PC-3 (cell line): ENCODE measurements at places on chromosomes 2 and 18.

GRCh38 chr18:48161191-48161910 lies 230.9 kb upstream of the SMAD2 start:
- DNase-seq, result peak; percentile 62

- DNase-seq, result no peak
These were observed 44.4 kb downstream of the TFPI start for GRCh38 chr2:187509667-187510417.

DNA sequence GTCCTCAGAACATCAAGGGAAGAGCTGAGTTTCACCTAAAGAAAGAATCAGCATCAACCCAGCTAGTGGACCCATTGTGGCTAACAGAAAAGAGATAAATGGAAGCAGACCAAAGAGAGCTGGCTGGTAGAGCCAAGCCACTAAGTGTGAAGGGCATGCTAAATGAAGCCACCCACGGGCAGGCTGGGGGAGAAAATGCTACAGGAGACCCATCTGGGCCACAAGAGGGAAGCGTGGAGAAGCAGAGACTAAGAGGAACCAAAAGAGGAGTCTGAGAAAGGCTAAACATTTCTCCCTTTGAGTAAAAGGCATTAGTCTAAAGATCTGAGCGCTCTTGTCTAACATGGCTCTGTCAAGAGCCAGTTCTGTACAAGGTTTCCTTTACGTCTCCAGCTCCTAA lies 15.8 kb downstream of the CWC22 start:
- peak; percentile 21 for DNase-seq

GRCh38 chr2:167186465-167186864 lies 298.2 kb downstream of the XIRP2 start:
- no peak for DNase-seq

DNA sequence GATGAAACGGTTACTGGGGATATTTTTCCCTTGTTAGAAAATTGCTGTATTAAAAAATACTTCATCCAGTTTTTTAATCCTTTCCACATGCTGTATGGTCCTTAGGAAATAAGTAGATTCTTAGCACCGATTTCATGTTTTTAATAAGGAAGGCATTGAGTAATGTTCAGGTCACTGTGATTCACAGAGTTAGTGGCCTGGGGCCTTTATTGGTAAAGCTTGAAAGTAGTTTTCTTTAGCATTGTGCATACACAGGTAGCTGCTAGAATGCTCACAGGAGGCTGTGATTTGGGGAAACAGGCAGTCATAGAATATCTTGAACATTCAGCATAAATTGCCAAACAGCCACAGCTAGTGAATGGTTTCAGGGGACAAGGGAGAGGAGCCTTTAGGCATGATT lies 79.8 kb downstream of the XRCC5 start:
- DNase-seq, result peak; percentile 48

- DNase-seq, result no peak
These were observed 52.4 kb upstream of the ZNF385B start for GRCh38 chr2:179913809-179914208.

DNA sequence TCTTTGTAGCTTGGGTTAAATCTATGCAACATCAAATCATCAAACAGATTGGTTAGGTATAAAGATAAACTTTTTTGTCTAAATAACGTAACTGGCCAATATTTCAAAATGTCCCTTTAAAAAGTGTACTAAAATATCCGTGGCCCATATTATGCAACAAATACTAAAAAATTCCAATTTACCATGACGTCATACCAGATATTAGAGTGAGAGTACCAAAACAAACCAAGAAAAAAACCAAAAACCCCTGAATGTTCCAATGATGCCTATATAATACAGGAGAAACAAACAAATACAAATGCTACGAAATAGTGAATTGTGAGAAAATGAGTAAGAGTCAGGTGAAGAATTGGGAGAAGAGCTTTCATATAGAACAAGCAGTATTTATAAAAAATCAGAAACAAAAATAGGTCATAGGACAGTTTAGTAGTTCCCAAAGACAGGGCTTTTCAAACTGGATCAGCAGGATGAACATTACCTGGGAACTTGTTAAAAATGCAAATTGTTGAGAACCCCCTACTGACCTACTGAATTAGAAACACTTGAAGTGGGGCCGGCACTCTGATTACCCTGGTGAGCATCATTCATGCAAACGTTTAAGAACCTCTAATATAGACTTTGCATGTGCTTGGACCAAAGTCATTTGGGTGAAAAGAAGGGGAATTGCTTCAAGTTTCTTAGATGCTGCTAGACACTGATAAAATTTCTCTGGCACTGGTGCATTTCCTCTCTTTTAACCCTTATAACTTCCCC lies 753.7 kb downstream of the DSC3 start:
- no peak for DNase-seq

DNA sequence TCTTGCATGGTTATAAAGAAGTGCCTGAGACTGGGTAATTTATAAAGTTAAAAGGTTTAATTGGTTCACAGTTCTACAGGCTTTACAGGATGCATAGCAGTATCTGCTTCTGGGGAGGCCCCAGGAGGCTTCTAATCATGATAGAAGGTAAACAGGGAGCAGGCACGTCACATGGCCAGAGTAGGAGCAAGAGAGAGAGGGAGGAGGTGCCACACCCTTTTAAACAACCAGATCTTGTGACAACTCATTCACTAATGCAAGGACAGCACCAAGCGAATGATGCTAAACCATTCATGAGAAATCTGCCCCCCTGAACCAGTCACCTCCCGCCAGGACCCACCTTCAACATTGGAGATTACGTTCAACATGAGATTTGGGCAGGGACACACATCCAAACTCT lies 141.1 kb downstream of the EN1 start:
- no peak for DNase-seq

- no peak for DNase-seq
These were observed 52.9 kb downstream of the HK2 start for GRCh38 chr2:74886811-74887210.

DNA sequence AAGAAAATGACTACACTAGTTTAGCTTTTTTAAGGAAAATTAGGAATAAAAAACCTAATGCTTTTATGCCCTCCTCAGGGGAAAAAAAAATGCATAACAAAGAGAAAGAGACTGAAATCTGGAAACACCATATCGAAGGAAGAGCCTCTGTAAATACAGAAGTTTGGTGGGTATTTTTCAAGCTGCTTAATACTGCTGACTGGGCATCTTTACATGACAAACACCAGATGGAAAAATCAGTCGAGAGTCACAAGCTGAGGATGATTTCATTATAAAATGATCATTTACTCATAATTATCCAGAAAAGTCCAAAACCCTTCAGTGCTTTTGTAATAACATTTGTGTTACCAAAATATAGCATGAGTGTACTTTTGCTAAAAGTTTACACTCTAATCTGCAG lies 1600.7 kb upstream of the ACVR2A start:
- DNase-seq, result no peak

DNA sequence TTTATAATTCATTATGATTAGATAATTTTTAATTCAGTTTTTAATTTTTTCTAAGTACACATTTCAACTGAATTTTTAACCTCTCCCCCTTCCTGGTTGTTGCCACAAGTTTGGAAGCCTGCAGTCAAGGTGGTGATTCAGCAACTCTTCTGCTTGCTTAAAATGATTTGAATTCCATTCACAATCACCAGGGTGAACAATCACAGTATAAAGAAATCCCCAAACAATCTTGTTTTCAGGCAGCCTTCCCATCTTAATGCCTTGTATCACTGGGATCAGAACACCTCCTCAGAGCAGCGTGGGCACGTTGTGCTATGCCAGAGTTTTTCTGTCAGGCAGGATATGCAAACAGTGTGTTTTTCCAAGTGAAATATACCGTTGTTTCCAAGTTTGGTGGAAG lies 46.7 kb upstream of the BARD1 start:
- no peak for DNase-seq

GRCh38 chr2:236668531-236668969 lies 98.9 kb downstream of the ACKR3 start:
- no peak for DNase-seq

GRCh38 chr2:240469740-240470139 lies 34.3 kb downstream of the GPC1 start:
- DNase-seq, result no peak

- no peak for DNase-seq
These were observed 37.4 kb downstream of the ARL4C start for GRCh38 chr2:234459401-234460009.

- peak; percentile 73 for DNase-seq
These were observed 56.9 kb downstream of the DYSF start for GRCh38 chr2:71510196-71510807.

GRCh38 chr2:101149241-101150192 lies 1.7 kb downstream of the TBC1D8 start:
- peak; percentile 70 for DNase-seq

DNA sequence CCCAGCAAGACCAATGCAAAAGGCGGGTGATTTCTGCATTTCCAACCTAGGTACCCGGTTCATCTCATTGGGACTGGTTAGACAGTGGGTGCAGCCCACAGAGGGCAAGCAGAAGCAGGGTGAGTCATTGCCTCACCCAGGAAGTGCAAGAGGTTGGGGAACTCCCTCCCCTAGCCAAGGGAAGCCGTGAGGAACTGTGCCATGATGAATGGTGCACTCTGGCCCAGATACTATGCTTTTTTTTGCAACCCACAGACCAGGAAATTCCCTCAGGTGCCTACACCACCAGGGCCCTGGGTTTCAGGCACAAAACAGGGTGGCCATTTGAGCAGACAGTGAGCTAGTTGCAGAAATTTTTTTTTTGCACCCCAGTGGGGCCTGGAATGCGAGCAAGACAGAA lies 662.6 kb upstream of the ACVR2A start:
- peak; percentile 90 for DNase-seq

GRCh38 chr2:66805968-66806367 lies 371.0 kb downstream of the MEIS1 start:
- no peak for DNase-seq

GRCh38 chr18:54043484-54044251 lies 180.8 kb downstream of the MBD2 start:
- DNase-seq, result peak; percentile 36

DNA sequence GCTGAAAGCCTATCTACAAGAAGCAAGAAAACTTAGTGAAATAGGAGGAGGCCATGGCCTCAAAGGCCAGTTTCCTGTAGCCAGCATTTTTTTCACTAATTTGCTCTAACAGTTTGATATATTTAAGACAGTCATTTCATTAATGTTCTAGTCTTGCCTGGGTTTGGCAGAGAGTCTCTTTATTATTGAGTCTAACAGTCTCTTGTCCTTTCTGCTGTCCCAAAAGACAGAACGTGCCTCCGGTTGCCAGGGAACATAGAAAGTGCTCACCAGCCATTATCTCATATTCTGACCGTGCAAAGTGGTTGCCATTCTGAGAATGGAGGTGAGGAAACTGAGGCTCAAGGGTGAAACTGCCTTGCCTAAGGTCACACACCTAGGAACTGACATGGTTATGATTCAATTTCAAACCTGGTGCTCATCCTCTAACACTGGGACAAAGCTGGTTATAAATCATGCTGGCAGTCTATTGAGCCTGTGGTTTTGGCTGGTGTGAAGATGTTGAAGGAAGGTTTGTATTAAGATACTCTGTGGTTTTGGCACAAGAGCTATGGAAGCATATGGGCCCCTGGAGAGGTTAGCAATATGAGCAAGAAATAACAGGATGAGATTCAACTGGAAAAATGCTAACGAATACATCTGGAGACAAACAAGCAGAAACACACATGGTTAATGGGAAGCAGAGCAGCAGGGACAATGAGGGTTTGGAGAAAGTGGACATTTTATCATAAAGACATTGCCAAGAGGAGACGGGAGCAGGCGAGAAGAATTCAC lies 903.3 kb upstream of the KLHL29 start:
- no peak for DNase-seq

- no peak for DNase-seq
These were observed 164.3 kb upstream of the APCDD1 start for GRCh38 chr18:10289951-10290637.

- peak; percentile 86 for DNase-seq
These were observed 47.7 kb upstream of the PLA2R1 start for GRCh38 chr2:160109939-160110673.

DNA sequence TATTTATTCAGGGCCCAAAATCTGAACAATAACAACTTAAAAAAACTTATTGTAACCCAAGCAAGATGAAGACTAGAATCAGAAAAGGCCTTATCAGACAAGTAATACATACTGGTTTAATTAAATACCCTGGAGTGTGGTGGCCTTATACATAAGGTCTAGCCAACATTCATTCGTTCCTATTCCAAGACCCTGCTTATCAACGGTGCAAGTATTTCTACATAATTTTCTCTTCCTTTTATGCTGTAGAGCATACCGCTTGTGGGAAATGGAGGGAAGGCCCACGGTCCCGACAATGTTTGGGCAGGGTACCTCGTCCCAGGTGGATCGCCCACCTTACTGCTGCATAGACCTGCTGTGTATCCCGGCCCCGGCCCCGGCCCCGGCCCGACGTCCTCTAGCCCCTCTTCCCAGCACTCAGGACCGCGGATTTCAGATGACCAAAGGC lies 708 bp downstream of the ZNF24 start:
- no peak for DNase-seq

GRCh38 chr2:152421521-152422370 lies 86.8 kb downstream of the FMNL2 start:
- DNase-seq, result peak; percentile 98

DNA sequence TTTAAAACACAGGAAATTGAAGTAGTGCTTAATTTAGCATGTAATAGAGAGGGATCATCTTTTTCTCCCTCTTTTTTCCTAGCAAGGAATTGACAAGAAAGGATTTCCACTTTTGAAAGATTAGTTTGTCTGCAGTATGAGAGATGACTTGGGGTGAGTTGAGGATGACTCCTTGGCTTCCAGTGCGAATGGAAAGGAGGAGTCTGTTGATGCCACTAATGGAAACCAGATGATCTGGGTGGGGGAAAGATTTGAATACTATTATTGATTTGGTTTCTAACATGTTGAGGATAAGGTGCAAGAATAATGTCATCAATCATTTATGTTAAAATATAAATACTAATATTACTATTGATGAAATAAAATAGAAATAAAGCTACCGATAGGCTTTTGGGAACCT lies 205.4 kb downstream of the PPP1R1C start:
- no peak for DNase-seq

- no peak for DNase-seq
These were observed 65.2 kb downstream of the RBBP8 start for GRCh38 chr18:22998344-22998743.

- DNase-seq, result peak; percentile 80
These were observed 64.7 kb downstream of the STK39 start for GRCh38 chr2:168182550-168183249.

DNA sequence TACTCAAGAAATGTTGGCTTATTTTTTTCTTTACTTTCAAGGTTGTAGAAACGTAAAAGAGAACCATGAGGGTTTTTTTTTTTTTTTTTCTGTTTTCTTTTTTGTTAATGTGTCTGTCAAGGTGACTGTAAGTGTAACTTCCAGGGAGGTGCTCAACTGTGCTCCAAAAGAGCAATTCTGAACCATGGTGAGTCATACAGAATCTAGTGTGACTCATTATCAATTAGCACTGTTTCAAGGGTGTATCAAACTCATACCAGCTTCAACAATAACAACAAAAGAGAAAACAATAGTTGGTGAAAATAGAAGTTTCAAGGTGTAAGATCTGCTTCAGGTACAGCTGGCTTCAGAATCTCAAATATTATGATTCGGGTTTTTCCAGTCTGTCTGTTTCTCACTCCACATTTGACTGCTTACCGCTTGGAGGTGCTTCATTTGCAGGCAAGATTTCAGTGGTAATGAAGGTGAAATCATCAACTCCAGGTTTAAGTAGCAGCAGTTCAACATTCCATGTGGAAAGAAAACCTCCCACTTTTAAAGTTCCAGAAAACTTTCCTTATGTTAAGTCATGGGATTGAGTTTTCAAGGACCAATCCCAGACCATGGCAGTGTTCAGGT lies 850.6 kb downstream of the CNTNAP5 start:
- no peak for DNase-seq

- DNase-seq, result no peak
These were observed 437.9 kb upstream of the UBE2E3 start for GRCh38 chr2:180542511-180542910.
